NCI-H774 (cell line): ENCODE measurements at places on chromosomes 1 and 21.

- DNase-seq, result no peak
Measured at GRCh38 chr1:70675737-70676156, 264.7 kb downstream of the CTH start.

DNA sequence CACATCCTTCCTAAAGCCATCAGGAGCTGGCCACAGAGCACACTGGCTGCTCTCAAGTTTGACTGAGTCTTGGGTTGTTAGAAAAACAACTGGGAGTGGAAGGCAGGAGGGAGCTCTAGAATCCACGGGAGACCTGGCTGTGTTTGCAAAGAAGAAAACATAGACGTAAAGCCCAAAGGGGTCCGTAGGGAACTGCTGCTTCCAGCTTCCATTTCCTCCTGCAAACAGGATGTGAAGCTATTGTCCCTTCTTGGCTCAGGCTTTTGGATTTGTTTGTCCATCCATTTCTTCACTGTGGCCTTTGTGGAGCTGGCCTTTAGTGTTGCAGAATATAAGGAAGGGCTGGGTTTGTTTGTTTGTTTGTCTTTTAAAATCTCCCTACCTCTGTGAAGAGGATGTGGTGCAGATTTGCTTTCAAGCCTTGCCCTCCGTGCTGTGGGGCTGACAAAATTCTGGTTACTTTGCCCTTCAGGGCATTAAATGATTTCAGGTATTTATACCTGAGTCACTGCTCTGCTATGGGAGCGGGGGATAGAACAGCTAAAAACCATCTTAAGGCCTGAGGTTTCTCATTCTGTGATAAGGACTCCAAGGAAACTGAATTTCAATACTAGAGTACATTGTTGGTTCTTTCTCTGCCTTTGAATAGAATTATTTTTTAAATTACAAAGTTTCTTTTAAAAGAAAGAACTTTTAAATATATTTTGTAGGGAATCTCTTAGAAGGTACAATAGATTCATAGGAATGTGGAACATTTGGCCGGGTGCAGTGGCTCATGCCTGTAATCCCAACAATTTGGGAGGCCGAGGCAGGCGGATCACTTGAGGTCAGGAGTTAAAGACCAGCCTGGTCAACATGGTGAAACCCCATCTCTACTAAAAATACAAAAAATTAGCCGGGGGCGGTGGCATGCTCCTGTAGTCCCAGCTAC lies 74.3 kb downstream of the MPZL1 start:
- no peak for DNase-seq

DNA sequence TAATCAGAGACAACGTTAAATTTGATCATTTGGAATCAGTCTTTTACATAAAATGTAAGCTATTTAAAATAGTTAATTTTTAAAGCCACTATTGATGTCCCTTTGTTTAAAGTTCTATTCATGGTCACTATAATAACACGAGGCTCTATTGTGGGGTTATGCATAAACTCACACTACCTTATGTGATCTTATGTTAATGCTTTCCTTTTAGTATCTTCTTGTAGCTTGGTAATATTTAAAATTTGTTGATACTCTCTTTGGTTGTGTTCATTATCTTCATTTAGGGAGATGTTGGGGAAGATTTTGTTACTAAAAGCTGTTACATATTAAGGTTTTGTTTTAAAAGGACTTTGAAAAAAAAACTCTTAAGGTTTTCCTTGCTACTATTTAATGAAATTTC lies 1.2 kb downstream of the B3GALT2 start:
- DNase-seq, result no peak

DNA sequence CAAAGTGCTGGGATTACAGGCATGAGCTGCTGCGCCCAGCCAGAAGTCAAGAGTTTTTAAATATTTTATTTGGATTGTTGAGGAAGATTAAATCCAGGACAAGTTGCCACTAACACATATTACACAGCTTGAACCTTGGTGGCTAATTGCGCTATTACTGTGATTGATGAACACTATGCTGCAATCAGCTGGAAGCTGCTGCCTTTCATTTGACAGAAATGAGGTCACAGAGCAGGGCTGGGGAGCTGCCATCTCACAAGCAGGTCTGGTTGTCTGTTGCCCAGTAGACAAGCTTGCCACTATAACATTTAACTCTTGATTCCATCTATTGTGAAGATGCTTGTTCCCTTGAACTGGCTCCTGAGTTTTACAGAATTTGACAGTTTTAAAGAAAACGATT lies 37.4 kb upstream of the NRDC start:
- no peak for DNase-seq

DNA sequence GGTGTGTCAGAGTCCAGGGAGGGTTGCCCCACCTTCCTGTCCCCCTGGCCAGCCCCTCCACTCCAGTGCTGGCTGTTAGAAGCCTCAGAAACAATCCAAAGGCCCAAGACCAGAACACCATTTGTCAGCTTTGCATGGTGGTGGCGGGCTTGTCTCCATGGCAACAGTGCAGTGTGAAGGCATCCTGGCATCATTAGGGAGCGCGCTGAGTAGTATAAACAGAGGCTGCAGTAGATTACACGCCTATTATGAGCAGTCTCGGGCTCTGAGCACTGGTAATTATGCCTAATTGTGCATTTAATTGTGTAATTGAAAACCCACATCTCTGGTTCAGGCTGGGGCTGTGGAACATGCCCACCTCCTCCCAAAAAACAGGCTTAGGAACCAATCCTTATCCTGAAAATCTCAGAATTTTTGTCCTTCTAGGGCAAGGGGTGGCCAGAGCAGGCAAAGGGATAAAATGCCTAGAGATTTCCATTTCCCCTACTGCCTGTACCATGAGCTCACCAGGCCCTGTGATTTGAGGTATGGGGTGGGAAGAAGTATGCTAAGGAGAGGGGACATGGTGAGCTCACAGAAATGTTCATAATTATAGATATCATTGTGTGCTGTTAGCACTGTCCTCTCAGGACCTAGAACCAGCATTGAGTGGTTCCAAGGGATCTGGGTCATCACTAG lies 11.7 kb downstream of the NKAIN1 start:
- peak; percentile 85 for DNase-seq

DNA sequence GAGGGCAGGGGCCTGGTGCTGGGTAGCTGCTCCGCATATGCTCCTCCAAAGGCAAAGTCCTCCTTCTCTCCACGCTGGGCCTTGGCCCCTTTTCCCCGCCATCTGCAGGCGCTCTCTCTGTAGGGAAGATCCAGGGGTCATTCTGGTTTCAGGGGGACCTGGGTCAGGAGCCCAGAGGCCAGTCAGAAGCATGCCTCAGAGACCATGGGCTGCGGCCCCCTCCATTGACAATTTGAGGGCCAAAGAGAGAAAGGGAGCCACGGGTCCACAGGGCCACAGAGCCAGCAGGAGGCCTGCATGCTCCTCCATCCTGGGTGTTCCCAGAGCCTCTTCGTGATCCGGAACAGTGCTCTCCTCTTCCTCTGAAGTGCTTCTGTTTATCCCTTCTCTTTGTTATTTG lies 2.1 kb upstream of the CLDN19 start:
- DNase-seq, result no peak

DNA sequence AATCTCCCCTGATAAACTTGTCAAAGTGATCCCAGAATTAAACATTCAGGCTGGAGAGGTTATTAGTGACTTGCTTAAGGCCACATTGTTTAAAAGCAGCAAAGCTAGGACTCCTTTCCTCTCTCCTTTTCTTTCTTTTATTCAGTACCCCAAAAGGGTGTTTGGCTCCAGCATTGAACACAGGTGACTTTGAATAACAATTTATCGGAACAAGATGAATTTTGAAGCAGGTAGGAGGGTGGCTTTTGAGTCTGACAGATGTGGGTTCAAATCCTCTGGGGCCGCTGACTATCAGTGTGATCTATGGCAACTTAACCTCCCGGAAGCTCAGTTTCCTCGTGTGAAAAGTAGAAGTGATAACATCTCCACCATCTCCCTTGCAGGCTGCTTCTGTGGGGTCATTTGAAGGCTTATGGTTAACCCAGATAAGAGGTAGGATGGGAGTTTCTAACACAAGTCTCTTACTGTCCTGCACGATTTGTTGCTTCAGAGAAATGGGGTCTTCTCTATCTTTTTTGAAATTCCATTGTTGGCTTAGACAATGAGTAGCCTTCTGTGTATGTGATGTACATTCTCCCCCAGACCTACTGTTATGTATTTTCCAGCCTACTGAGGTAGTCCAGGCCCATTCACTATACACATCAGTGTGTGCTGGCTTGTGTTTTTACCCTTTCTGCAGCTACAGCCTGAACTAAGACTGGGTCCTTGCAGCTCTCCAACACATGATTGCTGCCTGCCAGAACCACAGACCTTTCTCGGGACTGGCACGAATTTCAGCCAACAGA lies 29.0 kb downstream of the JUN start:
- DNase-seq, result no peak

DNA sequence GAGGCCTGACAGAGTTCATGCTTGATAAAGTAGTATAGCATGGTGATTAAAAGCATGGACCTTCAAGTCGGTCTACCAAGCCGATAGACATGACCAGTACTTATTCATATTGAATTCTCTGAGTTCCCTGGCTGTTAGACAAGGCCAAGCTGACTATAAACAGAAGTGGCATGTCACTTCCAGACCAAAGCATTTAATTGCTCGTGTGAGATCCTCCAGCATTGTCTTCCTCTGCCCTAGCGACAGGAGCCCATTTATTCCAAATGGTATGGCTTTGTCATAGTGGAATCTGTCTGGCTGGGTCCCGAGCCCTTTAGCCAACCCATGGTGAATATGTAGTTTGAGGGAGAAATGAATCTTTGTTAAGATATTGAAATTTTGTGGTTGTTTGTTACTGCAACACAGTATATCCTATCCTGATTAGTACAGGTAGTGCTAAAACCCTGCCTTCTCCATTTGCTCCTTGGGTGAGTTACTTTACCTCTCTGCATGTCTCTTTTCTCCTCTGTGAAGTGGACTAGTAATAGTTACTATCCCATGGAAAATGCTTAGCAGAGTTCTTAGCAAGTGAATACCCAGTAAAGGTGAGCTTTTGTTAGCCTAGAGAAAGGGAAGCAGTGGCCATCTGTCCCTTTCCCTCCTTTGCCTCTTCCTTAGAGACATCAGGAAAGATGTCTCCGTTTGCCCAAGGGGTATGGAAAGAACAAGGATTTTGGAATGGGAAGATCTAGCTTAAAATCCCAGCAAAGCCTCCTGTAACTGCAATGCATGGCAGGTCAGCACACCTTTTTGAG lies 77.6 kb upstream of the CD1D start:
- no peak for DNase-seq

GRCh38 chr1:154730986-154731489 lies 123.1 kb upstream of the ADAR start:
- no peak for DNase-seq

DNA sequence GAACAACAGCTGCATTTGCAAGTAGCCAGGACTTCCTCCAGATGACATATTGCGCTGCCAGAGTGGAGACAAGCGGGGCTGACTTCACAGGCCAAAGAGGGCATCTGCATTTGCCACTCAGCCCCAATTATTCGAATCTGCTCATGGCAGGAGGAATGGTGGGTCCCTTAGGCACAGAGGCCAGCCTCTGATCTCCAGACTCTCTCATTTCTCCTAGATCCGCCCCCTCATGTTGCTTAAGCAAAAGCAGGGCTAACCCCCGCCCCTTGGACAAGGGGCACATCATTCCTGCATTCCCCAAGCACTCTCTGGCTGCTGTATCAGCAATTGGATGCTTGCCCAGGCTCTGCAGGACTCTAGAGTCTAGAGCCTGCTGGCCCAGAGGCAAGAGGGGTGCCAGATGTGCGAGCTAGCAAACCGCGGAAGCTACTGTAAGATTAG lies 262.4 kb downstream of the ST6GALNAC3 start:
- no peak for DNase-seq
